Activated T-helper 17 cell treated with anti-CD3 and anti-CD28 coated beads, Interleukin-2, amount 50 U/mL, for 72 hours (primary cell): ENCODE measurements at places on chromosomes 1 and 21.
A peak's percentile ranks its signal among the peaks of the same experiment; 100 is the strongest.

GRCh38 chr1:104195395-104195794 lies 445.7 kb downstream of the AMY1C start:
- ATAC-seq = no peak

DNA sequence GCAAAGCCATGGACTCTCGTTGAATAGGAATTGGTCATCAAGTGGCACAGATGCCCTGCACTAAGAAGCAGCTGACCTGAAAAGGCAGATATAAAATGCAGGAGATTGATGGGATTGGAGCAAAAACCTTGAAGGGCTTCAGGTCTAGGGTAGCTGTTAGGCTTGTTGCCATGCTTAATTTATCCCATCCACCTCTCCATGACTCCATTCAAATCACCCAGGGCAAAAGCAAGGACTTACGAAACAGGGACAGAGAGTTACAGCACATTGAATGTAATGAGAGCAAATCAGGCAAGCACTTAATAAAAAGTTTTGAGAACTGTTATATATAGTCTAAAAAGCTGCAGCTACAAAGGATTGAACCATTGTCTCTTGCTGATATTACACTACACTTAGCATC lies 298.2 kb upstream of the ESRRG start:
- no peak for ATAC-seq

DNA sequence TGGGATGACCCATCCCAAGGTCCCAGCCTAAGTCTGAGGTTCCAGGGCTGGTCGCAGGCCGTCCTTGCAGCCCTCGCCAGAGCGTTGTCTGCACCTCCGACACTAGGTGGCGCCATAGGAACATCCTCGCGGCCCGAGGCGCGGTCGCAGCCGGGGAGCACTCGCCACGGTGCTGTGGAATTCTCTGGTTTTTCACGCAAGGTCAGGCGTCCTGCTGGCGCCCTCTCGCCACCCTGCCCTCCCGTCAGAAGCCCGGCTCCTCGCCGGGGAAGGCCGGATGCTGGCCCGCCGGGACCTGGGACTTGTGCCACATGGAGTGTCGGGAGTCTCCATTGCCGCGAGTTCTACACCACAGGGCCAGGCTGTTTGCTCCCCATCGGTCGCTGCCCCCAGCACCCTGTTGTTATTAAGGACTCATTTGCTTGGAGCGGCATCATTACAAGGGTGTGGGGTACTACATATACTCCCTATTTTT lies 196.8 kb upstream of the LMO4 start:
- peak; percentile 93 for ATAC-seq

DNA sequence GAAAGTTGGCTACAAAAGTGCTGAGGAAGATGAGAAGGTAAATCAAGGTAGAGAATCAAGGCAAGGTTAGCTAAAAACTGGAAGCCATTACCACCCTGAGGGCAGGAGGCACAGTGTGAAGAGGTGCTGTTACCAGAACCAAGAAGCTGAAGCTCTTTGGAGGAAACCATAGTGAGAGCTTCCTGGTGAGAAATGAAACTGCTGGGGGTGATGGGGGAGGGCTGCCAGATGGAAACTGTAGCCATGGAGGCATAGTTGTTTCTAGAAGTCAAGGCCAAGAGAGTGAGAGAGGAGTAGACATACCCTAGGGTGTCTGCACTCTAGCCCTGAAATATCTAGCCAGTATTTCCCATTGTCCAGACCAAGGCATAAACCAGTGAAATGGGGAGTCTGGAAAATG lies 28.7 kb downstream of the IFI44 start:
- ATAC-seq = peak; percentile 16

GRCh38 chr1:227883073-227883520 lies 64.6 kb downstream of the WNT9A start:
- ATAC-seq = no peak

DNA sequence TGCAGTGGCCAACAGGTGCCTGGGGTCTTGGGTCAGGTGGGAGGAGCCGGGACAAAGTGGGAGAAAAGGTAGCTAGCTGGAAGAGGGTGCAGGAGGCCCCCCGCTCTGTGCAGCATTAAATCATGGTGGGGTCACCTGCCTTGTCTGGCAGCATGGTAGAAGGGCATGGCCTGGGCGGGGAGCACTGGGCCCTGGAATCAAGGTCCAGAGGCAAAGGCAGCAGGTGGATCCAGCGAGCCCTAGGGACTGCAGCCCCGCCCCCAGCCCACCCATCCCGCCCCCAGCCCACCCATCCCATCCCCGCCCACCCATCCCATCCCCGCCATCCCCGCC lies 16.7 kb upstream of the TTLL10 start:
- ATAC-seq = no peak

- ATAC-seq = no peak
Observed at GRCh38 chr1:28241638-28242241, 5.8 kb downstream of the ATP5IF1 start.

GRCh38 chr1:237139732-237140131 lies 97.7 kb downstream of the RYR2 start:
- ATAC-seq = no peak

GRCh38 chr1:105492921-105493320 lies 1563.6 kb upstream of the PRMT6 start:
- ATAC-seq = no peak

GRCh38 chr1:154626456-154627256 lies 18.7 kb upstream of the ADAR start:
- peak; percentile 34 for ATAC-seq

DNA sequence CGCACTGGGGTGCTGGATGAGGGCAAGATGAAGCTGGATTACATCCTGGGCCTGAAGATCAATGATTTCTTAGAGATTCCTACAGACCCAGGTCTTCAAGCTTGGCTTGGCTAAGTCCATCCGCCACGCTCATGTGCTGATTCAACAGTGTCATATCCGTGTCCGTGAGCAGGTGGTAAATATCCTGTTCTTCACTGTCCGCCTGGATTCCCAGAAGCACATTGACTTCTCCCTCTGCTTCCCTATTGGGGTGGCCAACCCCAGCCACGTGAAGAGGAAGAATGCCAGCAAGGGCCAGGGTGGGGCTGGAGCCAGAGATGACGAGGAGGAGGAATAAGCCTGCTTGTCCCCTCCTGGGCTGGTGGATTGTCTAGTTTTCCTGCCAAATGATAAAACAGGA lies 2.2 kb upstream of the CBR3 start:
- ATAC-seq = no peak

GRCh38 chr1:156123356-156124196 lies 9.1 kb downstream of the LMNA start:
- ATAC-seq = peak; percentile 34

- ATAC-seq = peak; percentile 45
Observed at GRCh38 chr1:15411593-15412137, 2.0 kb downstream of the EFHD2 start.

DNA sequence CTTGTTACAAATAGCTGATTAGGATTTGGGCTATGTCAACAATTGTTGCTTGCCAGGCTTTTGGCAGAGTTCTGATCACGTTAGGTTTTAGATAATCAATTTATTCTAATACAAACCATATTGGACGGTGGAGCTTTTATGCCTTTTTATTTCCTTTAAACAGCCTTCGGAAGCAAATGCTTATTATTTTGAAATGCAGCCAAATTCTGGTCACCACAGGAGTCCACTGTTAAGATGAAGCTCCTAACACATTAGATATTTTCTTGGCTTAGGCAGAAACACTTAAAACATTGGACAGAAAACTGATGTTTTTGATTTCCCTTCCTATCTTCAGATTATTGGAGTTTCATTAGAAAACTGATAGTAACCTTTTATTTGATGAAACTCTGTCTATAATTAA lies 82.9 kb downstream of the CENPF start:
- no peak for ATAC-seq

- no peak for ATAC-seq
Observed at GRCh38 chr1:221150996-221151395, 271.8 kb downstream of the HLX start.

DNA sequence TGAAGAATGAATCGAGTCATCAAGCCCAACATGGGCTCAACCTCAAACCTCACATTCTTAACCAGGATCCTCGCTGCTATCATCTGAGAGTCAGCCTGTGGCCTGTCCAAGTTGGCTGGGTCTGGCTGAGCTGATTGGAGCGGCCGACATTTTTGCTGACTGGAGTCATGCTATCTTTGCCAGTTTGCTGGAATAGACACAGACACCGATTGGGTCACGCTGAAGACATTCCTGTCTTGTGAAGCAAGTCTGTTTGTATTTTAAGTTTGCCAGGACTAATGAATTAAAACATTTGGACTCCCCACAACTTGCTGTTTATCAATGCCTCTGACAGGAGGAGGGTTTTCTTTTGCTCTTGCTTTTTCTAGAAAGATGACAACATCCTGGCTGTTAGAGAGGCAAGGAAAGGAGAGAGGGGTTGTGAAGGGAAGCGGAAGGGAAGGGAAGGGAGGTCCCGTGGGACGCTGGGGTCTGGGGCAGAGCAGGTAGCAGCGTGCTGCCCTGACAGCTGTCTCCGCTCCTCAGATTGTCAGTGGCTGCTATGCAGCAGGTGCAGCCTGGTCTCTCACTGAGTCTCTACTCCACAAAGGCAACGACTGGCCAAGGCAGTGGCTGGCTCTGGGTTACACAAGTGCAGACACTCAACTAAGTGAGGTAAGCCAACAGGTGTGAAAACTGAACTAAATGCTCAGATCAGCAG lies at the start of gene MAP3K7CL:
TSS of gene MAP3K7CL (plus strand) at position 375 of the 700 bp plus-strand sequence. CDS start 2,701 bp downstream, outside the sequence.
- ATAC-seq = peak; percentile 43

DNA sequence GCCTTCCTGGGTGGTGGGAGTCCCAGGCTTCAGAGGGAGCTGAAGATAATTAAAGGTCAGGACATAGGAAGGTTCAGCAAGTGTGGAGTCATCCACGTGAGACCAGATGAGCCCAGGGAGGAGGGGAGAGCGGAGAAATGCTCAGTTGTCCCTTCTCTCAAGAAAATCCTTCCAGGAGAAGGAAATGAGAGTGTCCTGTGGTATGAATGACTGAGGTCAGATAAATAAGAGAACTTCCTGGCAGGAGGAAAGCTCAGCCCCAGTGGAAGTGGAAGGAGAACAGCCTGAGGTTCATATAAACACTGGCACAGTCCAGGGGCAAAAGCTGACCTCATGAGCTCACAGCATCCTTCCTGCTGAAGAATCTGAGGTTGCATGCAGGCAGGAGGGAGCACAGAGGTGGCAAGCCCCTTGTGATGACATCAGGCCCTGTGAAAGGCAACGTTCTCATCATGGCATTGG lies 97.6 kb downstream of the NAV1 start:
- no peak for ATAC-seq

DNA sequence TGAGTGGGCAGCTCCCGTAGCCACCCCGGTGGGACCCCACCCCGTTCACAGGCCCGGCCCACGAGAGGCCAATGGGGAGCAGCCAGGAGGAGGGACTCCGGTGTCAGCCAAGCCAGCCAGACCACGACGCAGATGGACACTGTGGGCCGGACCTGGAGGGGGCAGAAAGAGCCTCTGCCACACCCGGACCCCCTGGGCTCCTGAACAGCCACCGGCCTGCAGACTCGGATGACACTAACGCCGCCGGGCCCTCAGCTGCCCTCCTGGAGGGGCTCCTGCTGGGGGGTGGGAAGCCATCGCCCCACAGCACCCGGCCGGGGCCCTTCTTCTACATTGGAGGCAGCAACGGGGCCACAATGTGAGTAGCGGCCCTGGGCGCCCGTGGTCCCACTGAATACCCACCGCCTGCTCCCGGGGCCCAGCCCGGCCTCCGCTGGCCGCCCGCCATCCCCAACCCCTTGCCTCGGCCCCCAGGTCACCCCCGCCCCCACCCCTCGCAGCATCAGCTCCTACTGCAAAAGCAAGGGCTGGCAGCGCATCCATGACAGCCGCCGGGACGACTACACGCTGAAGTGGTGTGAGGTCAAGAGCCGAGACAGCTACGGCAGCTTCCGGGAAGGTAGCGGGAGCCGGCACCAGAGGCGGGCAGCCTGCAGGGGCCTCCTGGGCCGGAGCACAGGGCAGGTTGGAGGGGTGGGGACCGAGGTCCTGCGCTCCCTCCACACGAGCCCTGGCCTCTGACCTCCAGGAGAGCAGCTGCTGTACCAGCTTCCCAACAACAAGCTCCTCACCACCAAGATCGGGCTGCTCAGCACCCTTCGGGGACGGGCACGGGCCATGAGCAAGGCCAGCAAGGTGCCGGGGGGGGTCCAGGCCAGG lies 6.5 kb downstream of the TTLL10 start:
- ATAC-seq = no peak

- ATAC-seq = no peak
Observed at GRCh38 chr1:1594602-1595260, 5.2 kb downstream of the FNDC10 start.

DNA sequence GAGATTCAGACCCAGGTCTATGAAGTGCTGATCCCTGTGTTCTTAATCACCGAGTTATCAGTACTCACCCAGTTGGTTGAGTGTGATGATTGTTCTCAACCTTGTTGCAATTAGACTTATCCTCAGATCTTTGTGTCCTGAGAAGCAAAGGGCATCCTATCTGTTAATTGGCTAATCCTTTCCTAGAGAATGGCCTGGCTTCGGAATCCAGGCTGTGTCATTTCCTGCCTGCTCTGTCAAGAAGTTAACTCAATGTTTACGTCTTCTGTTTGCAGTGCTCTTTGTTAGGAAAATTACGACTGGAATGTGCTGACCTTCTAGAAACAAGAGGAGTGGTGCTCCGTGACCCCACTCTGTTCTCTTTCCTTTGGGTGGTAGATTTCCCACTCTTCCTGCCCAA lies 14.7 kb downstream of the GAS5 start:
- ATAC-seq = no peak

- ATAC-seq = no peak
Observed at GRCh38 chr1:77168358-77168757, 50.9 kb downstream of the PIGK start.

DNA sequence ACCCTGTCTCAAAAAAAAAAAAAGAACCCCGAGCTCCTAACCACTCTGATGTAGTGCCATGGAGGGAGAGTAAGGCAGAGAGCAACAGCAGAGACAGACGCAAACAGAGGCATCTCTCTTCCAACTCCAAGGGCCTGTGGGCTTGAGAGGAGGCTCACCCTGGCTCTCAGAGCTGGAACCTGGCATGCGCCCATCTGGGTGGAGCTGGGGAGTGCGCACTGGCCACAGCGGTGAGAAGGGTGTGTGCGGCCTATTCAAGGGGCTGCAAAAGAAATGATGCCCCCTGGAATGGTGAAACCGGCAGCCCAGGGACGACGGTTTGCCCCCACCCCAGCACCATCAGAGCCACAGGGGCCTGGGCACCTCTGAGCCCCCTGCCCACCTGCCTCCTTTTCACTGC lies 17.6 kb downstream of the COL8A2 start:
- ATAC-seq = no peak

GRCh38 chr1:146051452-146051851 lies 29.9 kb upstream of the HJV start:
- ATAC-seq = no peak
